Naive thymus-derived CD4-positive, alpha-beta T cell (primary cell): ENCODE measurements at places on chromosomes 1 and 21. TPM values are rescaled to one million over a fixed set of nuclear protein-coding genes. Genes with fewer than 3 reads are reported as not detected.

Gene OR13G1
- not detected for polyA plus RNA-seq

Gene SPRR1A
- not detected for polyA plus RNA-seq

Gene FCRL1
- 0.33 TPM for polyA plus RNA-seq

Gene EVA1B
- polyA plus RNA-seq: 0.66 TPM

Gene EXO1
- polyA plus RNA-seq: not detected

Gene C1orf185
- not detected for polyA plus RNA-seq

Gene APOBEC4
- polyA plus RNA-seq: 0.19 TPM

Gene CR1L
- polyA plus RNA-seq: not detected

Gene S1PR1
- polyA plus RNA-seq: 247 TPM

Gene CFAP141
- not detected for polyA plus RNA-seq

Gene SLC37A1
- polyA plus RNA-seq: 4.4 TPM

Gene CELA3B
- not detected for polyA plus RNA-seq

Gene HUNK
- polyA plus RNA-seq: not detected

Gene HFM1
- polyA plus RNA-seq: not detected

Gene USH2A
- polyA plus RNA-seq: not detected

Gene PCSK9
- not detected for polyA plus RNA-seq
